ENCODE measurements at places on chromosomes 6 and 20.

DNA sequence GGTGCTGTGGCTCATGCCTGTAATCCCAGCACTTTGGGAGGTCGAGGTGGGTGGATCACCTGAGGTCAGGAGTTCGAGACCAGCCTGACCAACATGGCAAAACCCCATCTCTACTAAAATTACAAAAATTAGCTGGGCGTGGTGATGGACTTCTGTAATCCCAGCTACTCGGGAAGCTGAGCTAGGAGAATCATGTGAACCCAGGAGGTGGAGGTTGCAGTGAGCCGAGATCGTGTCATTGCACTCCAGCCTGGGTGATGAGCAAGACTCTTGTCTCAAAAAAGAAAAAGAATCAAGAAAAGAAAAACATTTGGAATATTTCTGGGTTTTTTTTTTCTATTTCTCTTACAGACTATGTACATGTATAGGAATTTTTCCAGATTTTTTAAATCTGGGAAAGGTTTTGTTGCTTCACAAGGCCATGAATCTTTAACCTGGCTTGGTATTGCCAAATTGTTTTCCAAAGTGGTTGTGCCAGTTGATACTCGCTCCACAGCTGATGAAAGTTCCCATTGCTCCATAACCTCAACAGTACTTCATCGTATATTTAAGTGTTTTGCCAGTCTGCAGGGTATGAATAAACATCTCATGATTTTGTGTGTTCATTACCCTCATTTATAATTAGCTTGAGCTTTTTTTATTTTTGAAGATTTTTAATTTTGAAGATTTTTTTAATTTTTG lies 33.5 kb downstream of the RNF217 start:
- no peak for DNase-seq

DNA sequence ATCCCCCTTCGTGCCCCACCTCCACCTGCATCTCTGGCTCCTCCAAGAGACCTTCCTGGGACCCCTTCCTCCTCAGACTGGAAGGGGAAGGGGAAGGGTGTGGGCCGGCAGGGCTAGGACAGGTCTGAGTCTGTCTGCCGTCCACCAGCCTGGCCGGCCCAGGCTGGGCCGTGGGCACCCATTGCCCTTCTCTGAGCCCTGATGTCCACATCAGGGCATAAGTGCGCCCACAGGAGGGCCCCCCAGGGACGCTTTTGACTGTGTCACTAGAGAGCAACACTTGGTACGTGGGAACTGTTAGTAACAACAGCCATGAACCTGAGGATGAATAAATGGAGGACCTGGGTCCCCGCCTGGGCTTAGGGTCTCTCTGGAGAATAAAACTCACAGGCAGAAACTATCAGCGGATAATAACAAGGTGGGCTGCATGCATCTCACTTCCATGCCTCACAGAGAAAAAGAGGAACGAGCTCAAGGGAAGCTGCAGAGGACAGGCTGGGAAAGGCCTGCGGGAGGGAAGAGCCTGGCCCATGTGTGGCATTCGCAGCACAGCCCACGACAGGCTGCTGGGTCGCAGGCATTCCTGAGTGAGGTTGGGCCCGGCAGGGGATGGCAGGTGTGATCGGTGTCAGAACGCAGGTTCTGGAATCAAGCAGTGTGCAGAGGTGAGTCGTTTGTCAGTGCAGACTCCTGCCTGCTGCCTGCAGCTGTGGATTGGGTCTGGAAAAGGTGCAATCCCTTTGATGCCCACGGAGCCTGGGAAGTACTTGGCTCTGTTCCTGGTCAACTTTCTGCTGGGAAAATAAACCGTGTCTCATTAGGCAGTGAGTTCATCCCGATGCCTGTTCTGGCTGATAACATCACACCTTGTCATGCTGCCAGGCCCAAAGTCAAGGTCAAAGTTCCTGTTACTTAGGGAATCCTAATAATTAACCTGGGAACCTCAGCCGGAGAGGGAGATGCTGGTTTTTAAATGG lies 60.9 kb downstream of the BCAS4 start:
- DNase-seq: no peak

DNA sequence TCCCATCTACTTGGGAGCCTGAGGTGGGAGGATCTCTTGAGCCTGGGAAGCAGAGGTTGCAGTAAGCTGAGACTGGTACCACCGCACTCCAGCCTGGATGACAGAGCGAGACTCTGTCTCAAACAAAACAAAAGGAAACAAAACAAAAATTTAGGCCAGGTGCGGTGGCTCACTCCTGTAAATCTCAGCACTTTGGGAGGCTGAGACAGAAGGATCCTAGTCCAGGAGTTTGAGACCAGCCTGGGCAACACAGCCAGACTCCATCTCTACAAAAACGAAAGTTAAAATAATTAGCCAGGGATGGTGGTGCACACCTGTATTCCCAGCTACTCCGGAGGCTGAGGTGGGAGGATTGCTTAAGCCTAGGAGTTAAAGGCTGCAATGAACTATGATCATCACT lies 183.2 kb upstream of the ZNF217 start:
- no peak for DNase-seq

DNA sequence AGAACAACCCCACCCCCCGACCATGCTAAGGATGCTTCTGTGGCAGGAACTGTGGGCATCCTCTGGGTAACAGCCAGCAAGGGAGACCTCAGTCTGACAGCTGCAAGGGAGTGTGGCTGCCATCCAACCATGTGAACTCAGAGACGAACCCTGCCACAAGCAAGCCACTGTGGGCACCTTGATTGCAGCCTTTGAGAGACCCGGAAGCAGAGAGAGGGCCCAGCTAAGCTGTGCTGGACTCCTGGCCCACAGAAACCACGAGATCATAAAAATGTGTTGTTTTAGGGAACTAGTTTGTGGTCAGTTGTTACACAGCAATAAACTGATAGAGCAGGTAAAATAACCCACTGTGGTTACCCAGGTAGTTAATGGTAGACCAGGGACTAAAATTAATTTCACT lies 414.6 kb downstream of the CDH26 start:
- no peak for DNase-seq

All from NCI-H446 (cell line).